ENCODE measurements at places on chromosomes 5 and 9.

- no peak for DNase-seq
Observed at GRCh38 chr5:118301696-118302095, 686.7 kb downstream of the DTWD2 start.

DNA sequence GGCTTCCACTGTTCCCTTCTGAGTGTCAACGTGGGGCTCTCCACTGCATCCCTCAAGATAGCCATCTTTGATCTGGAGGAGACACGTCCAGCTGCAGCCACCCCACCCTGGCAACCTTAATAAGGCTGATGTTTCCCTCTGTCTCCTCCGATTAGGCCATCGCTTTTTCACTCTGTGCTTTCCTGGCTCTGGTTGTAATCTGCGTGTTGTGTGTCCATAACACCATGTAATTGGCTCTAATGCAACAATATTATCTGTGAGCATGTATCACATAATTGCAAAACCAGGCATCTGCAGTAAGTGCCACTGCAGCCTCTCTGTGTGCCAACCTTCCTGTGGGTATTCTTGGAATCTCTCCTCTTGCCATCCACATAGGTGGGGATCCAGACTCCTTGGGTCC is 249.9 kb upstream of the PANK3 start:
- no peak for DNase-seq

- no peak for DNase-seq
Observed at GRCh38 chr5:32280656-32281081, 32.1 kb downstream of the MTMR12 start.

DNA sequence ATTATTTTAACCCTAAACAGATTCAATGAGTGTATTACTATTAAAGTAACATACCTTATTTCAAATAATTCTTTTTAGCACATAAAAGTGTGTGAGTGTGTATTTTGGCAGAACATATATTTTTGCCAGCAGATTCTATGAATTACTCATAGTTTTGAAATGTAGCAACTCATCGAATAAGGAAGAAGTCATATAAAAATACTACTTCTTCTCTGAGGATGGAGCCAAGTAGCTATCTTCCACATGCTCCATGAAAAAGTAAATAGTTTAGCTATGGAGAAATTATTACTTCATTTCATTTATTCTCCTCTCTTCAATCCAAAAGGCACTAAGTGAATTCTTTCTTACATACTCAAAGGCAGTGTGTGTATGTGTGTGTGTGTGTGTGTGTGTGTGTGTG is 1090.4 kb upstream of the CDH6 start:
- DNase-seq: no peak

- no peak for DNase-seq
Observed at GRCh38 chr5:120516805-120517204, 52.7 kb downstream of the PRR16 start.

- DNase-seq: no peak
Observed at GRCh38 chr9:116494815-116495634, 192.1 kb upstream of the TRIM32 start.

DNA sequence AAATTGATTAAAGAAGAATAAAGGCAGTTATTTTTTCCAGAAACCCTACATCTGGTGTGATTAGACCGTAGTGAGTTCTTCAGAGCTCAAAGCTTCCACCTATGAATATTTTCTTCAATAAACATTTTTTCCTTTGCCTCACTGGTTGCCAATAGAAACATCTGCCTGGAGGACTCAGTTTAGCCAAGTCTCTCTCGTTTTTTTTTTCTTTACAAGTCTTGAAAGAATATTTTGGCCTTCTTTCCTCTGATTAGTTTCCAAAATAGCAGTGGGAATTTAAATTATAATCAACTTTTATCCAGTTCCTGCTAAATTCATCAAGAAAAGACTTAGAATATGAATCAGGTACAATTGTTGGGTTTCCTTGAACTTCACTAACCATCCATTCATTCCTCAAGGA is 897.5 kb downstream of the TLE1 start:
- no peak for DNase-seq

DNA sequence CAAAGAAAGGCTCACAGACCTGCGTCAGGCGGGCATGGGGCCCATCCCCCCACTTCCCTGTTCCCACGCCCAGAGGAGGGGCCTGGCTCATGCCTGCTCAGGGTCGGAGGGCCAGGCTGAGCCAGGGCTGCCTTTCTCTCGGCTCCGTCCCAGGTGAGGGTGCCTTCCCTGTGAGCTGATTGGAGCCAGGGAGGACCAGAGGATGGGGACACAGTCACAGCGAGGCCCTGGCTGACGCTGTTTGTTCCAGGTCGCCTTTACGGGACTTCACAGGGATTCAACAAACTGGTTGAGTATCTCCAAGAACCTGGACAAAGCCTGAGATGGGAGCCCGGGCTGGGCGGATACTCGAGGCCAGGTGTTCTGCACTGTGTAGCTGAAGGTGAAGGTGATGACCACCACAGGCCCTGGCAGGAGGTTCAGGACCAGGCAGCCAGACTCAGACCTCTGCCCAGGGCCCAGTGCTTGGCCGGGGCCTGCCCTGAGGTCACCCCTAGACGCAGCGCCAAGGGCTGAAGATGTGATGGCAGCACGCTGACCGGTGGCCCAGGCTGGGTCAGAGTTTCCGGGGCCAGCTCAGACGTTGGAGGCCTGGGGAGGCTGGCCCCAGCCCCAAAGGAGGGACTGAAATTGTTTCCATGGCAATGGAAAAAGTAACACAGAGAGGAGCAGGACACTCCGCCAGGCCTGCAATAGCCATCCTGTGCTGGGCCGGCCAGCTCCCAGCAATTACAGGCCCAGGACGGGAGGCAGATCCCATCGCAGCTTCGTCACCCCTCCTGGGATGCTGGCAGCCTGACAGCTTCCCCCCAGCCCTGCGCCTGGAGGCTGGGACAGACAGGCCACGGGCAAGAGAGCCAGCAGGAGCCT is 65.3 kb upstream of the ADAMTS2 start:
- no peak for DNase-seq

DNA sequence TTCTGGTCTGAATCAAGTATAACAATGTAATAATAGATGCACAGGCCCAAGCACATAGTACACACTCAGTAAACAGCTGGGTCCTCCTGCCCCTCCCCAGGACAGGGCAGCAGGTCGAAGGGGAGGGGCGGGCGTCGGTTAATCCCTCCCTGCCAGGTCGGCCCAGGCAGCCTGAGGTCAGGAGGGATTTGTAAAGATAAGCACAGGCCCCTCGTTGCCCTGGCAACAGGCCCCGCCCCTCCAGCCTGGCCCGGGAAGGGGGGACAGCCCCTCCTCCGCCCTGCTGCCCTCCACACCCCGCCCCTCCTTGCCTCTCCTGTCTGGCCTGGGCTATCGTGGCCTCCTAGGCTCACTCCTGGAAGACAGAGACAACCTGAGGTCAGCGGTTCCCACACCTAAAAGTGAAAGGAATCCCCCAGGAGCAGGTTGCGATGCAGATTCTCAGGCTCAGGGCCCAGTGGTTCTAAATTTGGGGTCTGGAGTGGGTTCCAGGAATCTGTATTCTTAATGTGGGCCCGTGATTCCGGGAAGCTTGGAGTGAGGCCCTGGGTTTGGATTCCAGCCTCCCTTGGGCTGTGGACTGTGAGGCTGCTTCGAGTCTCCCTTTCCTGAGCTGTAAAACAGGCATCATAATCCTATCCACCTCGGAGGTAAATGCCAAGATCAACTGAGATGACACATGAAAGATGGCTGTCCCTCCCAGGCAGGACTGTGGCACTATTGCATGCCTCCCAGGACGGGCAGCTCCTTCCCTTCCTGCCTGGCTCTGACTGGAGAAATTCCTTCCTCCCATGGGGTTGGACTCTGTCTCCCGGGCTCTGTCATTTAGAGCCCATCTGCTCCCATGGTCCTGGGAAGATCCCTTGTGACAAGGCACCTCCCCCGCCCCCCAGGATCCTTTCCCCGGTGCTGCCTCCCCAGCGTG is 4.4 kb downstream of the CRB2 start:
- peak; percentile 37 for DNase-seq

GRCh38 chr5:78766412-78766762 is 117.8 kb upstream of the LHFPL2 start:
- DNase-seq: no peak

DNA sequence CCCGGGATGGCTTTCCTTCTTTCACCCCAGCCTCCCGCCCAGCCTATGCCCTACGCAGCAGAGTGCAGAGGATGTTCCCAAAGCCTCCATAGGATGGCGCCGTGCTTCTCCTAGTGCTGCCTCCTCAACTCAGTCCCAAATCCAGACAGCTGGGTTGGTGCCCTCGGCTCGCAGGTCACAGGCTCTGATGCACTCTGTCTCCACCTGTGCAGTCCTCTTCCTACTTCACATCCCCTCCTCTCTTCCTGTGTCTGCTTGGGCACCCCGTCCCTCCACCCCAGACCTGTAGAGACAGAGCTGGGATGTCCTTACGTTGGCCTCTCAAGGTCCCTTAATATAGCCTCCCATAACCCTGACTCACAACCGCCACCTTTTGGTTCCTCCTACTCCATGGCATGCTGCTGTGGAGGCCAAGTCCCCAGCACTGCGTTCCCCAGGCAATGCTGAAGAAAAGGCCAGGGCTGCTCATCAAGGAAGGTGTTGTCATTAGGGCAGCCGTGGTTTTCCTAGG is 314.4 kb downstream of the GADD45G start:
- DNase-seq: peak; percentile 24

GRCh38 chr5:59615272-59615671 is 278.3 kb downstream of the PDE4D start:
- DNase-seq: no peak
